Right ventricle myocardium superior (tissue), 1 donor: ENCODE measurements at places on chromosomes 13 and 19. TPM values are rescaled to one million over a fixed set of nuclear protein-coding genes. Genes with fewer than 3 reads are reported as not detected.

PLIN5 gene
- 64.6 TPM for total RNA-seq

GRCh38 chr13:40191186-40191980 lies 475.1 kb downstream of the FOXO1 start:
- no peak for DNase-seq

- DNase-seq, result peak; percentile 90
Observed at GRCh38 chr19:5031231-5032100, 62.6 kb downstream of the KDM4B start.

DNA sequence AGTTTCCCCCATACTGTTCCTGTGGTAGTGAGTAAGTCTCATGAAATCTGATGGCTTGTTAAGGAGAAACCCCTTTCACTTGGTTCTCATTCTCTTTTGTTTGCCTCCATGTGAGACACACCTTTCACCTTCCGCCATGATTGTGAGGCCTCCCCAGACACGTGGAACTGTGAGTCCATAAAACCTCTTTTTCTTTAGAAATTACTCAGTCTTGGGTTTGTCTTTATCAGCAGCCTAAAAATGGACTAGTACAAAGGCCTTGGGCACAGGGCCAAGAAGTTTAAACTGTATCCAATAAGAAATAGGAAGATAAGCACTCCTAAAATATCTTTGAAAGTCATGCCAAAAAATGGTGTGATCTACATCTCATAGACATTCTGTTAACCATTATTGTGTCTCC lies 176.9 kb downstream of the TBC1D4 start:
- no peak for DNase-seq
